ENCODE measurements at places on chromosomes 13 and 19.

GRCh38 chr19:42433503-42434260 lies 6.5 kb upstream of the LIPE start:
- DNase-seq, result peak; percentile 78

DNA sequence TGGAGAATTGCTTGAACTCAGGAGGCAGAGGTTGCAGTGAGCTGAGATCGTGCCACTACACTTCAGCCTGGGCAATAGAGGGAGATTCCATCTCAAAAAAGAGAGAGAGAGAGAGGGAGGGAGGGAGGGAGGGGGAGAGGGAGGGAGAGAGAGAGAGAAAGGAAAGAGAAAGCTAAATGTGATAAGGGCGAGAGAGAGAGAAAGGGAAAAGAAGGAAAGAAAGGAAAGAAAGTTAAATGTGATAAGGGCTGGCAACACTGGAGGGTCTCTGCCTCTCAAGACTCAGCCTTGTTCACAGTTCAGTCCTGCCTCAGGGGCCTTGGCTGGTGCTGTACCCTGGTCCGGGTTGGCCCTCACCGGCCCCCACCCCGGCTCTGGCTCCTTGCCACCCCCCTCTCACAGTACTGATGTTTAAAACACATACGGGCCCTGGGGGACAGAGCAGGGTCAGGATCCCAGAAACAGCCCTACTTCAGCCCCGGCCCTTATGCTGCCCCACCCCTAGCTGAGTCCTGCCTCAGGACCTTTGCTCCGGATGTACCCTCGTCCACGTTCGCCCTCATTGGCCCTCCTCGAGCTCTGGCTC lies 3.5 kb downstream of the MAP1S start:
- DNase-seq, result no peak

GRCh38 chr13:46071590-46072249 lies 19.2 kb upstream of the ZC3H13 start:
- no peak for DNase-seq

DNA sequence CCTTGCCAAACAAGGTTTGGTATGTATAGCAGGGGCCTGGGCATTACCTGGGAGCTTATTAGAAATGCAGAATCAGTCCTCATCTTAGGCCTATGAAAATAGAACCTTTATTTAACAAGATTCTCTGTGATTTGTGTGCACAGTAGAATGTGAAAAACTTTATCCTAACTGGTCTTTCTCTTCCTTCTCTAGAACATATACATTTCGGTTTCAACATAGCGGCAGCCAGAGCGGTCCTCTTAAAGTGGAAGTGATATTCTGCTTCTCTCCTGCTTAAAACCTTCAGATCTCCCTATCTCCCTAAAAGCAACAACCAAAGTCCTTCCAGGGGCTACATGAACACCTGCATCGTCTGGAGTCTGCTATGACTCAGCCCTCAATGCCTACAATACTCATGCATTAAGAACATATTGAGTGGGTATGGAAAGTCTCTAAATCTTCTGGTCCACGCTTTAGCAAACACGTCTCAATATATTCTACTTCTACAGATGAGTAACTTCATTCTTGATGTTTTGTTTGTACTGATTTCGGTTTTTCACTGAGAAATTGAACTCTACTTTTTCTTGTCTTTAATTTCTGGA lies 84.5 kb downstream of the SPRY2 start:
- no peak for DNase-seq

All from neuronal stem cell (in vitro differentiated cells).